ENCODE measurements at places on chromosomes 3 and 15.

DNA sequence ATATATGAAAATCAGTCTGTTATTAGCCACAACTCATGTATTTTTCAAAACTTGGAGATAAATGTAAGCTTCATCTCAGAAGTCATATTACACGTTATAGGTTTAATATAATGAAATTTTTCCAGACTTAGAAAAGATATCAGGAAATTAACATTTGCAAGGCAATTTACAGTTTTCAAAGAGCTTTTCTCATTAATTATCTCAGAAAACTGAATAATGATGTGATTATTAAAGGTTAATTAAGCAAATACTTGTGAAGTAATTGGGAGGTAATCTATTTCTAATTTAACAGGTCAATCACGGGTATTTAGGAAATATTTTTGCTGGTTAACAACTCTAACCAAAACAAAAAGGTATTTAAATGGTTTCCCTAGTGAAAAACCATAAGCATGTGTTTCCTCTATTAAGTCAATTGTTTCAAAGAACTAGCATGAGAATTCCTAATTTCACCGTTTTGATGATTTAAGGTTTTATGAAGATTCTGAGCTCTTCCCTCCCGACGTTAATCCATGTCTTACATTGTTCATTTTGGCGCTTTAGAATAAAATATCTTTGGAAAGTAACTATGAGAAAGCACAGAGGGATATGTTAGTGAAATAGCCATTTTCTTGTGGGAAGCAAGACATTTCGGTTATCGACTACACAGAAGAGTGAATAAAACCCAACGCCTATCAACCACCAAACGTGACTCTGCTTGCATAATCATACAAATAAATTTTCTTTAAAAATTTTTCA, 1.5 kb upstream of the NEO1 start:
- H3K27ac ChIP-seq, result no peak overlapping the region
- H3K36me3 ChIP-seq, result no peaks in the 10 kb centered on the region
- no peak for DNase-seq
- H3K4me3 ChIP-seq, result peak overlapping the region; percentile 90
- peaks cover 35% of the 10 kb centered on the region for H3K4me1 ChIP-seq
- H3K27me3 ChIP-seq, result no peaks in the 10 kb centered on the region

DNA sequence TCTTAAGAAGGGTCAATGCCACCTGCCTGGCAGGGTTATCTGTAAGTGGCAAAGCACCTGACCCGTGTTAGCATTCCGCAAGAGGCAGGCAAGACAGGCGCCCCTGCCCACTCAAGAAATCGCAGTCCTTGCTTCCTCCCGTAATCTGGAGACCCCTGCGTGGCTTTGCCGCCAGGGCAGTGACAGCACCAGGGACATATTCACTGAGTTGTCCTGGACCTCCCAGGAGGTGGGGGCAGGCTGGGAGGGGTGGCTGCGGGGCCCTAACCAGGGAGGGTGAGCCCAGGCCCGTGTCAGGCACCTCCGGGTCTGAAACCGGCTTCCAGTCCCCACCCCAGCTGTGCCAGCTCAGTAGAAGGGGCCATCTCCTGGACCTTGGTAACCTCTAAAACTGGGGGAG, 15.8 kb upstream of the SEC13 start:
- no peak for DNase-seq
- no peak overlapping the region for H3K4me3 ChIP-seq
- H3K27ac ChIP-seq, result no peak overlapping the region
- peaks cover 12% of the 10 kb centered on the region for H3K4me1 ChIP-seq
- no peaks in the 10 kb centered on the region for H3K36me3 ChIP-seq

- peaks cover 3% of the 10 kb centered on the region for H3K27me3 ChIP-seq
- no peaks in the 10 kb centered on the region for H3K36me3 ChIP-seq
- H3K4me1 ChIP-seq, result peaks cover 6% of the 10 kb centered on the region
- DNase-seq, result no peak
- no peak overlapping the region for H3K4me3 ChIP-seq
Measured at GRCh38 chr3:169179722-169180121, 483.8 kb downstream of the MECOM start.

- no peaks in the 10 kb centered on the region for H3K27me3 ChIP-seq
- no peaks in the 10 kb centered on the region for H3K4me1 ChIP-seq
- no peak overlapping the region for H3K27ac ChIP-seq
Measured at GRCh38 chr15:82970696-82971095, 15.3 kb upstream of the RAMAC start.

DNA sequence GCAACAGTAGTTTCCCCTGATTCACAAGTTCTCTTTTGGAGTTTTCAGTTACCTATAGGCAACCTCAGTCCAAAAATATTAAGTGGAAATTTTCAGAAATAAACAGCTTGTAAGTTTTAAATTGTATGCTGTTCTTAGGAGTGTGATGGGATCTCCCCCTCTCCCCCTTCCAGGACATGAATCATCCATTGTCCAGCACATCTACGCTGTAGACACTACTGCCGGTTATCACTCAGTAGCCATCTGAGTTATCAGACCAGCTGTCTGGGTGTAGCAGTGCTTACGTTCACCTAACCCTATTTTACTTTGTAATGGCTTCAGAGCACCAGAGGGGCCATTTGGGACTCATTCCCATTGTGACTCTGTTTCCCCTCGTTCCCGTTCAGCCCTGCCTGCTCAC, 96.7 kb upstream of the PLXNA1 start:
- no peaks in the 10 kb centered on the region for H3K36me3 ChIP-seq
- H3K4me1 ChIP-seq, result peaks cover 32% of the 10 kb centered on the region
- no peak overlapping the region for H3K4me3 ChIP-seq
- DNase-seq, result no peak

GRCh38 chr15:101217446-101217845, 34.4 kb downstream of the CHSY1 start:
- no peak for DNase-seq
- peaks cover 5% of the 10 kb centered on the region for H3K36me3 ChIP-seq
- peaks cover 45% of the 10 kb centered on the region for H3K4me1 ChIP-seq
- H3K4me3 ChIP-seq, result no peak overlapping the region

DNA sequence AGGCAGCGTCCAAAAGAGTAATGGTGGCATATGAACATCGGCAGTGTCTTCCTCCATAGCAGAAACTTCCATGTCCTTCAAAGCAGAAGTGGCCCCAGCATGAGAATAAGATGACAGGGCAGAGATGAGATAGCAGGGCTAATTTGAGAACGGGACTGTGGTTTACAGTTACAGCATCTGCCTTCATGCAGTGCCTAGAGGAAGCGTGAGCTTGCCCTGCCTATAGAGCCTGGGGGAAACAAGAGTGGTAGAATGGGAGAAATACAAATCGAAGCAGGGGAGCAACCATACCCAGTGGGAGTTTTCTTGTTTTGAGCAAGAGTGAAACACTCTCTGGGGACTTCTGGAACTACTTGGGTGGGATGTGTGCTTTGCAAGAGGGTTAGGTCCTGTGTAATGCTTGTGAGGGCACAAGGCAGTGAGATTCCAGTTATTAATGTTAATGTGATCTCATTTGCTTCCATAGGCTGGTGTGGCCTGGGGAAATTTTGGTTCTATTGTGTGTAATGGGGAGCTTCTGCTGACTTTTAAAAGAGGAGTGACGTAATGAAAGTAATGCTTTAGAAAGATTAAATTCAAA, 616.9 kb downstream of the ZIC1 start:
- H3K4me1 ChIP-seq, result no peaks in the 10 kb centered on the region
- DNase-seq, result no peak
- peaks cover 4% of the 10 kb centered on the region for H3K36me3 ChIP-seq
- H3K27ac ChIP-seq, result no peak overlapping the region

DNA sequence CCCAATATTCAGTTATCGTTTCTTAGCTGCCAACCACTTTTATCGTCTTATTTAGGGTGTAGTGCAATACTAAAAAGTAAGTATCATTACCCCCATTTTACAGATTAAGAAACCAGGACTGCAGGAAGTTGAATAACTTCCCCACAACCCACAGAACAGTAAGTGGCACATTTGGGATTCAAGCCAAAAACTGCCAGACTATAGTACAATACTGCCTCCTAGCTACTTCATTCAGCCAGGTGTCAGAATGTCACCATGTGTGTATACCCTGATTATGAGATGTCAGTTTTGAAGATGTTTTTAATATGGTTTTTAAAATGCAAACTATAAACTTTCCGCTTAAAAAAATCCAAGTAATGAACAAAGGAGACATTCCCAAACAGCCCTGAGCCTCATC, 74.2 kb upstream of the PROK2 start:
- peaks cover 11% of the 10 kb centered on the region for H3K4me1 ChIP-seq
- H3K27ac ChIP-seq, result no peak overlapping the region
- H3K27me3 ChIP-seq, result peaks cover 17% of the 10 kb centered on the region
- no peak overlapping the region for H3K4me3 ChIP-seq

DNA sequence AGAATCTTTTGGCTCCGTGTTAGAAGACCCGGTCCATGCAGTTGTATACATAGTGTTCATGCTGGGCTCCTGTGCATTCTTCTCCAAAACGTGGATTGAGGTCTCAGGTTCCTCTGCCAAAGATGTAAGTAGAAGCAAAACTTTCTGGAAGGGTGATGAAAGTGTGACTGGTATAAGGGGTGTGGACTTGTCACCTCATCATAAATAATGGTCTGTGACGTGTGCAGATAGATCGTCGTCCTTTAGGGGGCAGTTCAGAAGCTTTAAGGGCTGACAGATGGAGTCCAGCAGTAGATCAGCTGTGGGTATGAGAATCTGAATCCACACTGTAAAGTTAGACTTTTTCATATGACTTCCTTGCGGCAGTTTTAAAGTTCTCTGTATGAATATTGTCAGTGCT, 15.3 kb downstream of the SEC61A1 start:
- H3K27ac ChIP-seq, result no peak overlapping the region
- peaks cover 22% of the 10 kb centered on the region for H3K36me3 ChIP-seq
- H3K4me3 ChIP-seq, result no peak overlapping the region
- no peak for DNase-seq
- H3K27me3 ChIP-seq, result no peaks in the 10 kb centered on the region

- H3K36me3 ChIP-seq, result no peaks in the 10 kb centered on the region
- no peaks in the 10 kb centered on the region for H3K27me3 ChIP-seq
- peaks cover 14% of the 10 kb centered on the region for H3K4me1 ChIP-seq
- no peak overlapping the region for H3K4me3 ChIP-seq
- H3K27ac ChIP-seq, result no peak overlapping the region
Measured at GRCh38 chr15:77355321-77355720, 64.6 kb downstream of the PEAK1 start.

DNA sequence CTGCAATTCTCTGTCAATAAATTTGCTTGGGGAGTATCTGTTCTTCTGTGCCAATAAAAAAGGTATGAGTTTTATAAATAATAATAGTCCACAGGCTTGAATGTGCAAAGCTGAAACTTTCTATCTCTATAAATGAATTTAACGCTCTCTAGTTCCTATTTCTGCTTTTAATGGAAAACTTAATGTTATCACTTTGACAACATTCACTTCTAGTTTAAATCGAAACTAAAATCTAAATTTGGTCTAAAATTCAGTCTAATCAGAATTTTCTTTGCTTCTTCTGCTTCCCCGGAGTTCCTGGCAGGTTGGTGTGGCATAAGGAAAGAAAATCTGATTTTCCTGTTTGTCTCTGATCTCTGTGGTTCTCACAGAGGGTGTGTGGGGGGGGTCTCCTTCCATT, 450.1 kb upstream of the TBL1XR1 start:
- H3K4me1 ChIP-seq, result peaks cover 15% of the 10 kb centered on the region
- H3K36me3 ChIP-seq, result no peaks in the 10 kb centered on the region
- H3K27ac ChIP-seq, result no peak overlapping the region

DNA sequence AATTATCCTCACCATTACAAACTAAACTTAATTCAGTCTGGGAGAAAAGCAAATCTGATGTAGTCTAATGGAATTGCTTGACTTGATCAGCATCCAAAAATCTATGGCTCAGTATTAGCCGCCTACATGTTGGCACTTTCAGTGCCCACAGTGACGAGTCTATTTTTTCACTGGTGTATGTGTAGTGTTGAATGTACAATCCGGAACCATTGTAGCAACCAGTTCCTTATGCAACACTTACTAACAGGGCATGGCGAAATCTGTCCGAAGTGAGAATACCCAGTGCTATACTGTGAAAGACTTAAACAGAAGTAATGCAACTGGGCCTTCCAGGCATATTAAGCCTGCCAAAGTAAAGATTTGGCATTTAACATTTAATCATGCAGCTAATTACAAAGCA, 18.6 kb downstream of the LRRN1 start:
- no peak overlapping the region for H3K27ac ChIP-seq
- H3K4me3 ChIP-seq, result no peak overlapping the region
- H3K27me3 ChIP-seq, result no peaks in the 10 kb centered on the region
- H3K4me1 ChIP-seq, result no peaks in the 10 kb centered on the region

DNA sequence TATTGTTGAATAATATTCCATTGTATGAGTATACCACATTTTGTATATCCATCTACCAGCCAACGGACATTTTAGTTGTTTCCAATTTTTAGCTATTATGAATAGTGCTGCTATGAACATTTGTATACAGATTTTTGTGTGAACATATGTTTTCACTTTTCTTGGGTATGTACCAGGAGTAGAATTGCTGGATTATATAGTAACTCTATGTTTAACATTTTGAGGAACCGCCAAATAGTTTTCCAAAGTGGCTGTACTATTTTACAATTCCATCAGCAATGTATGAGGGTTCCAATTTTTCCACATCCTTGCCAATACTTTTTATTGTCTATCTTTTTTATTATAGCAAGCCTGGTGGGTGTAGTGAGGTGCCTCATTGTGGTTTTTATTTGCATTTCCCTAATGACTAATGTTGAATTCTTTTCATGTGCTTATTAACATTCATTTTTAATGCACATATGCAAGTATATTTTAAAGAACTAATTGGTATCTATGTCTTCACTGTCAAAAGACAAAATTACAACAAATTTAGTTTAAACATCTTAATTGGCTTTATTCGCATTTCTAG, 77.5 kb upstream of the PIAS1 start:
- H3K4me1 ChIP-seq, result no peaks in the 10 kb centered on the region
- no peaks in the 10 kb centered on the region for H3K36me3 ChIP-seq
- H3K27me3 ChIP-seq, result no peaks in the 10 kb centered on the region
- DNase-seq, result no peak
- no peak overlapping the region for H3K4me3 ChIP-seq

DNA sequence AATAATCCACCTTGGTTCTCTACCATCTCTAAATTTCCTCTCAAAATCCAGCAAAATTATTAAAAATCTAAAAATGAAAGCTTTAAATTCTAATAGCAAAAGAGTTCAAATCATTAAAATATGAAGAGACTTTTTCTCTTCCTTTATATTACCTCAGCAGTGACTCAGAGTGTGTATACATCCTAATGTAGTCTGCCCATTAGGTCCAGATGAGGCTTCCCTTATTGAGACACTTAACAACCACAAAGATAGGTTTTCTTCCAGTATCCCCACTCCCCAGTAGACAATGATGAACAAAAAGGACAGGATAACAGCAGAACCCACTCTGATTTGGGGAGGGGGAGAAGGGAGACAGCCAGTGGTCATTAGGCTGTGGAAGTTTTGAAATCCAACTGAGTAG, 61.5 kb upstream of the DCBLD2 start:
- H3K4me3 ChIP-seq, result no peak overlapping the region
- H3K27me3 ChIP-seq, result no peaks in the 10 kb centered on the region
- no peak for DNase-seq
- no peak overlapping the region for H3K27ac ChIP-seq
- no peaks in the 10 kb centered on the region for H3K4me1 ChIP-seq
- H3K36me3 ChIP-seq, result no peaks in the 10 kb centered on the region

DNA sequence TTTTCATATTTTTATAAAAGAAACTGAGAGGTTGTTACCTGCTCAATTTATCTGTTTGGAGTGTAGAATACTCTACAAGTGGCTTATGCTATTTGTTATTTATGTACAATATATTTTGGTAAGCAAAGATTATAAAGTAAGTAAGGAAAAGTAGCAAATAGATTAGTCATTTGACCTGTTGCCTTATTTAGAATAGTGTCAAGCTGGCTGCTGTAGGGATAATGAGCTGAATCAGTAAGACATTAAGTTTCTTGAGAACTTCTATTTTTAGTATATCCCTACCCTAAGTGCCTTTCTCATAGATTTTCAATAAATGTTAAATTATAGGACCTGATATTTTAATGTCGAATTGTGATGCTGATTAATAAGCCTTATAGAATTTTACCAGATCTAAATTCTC, 37.2 kb downstream of the ECT2 start:
- peaks cover 31% of the 10 kb centered on the region for H3K36me3 ChIP-seq
- H3K27ac ChIP-seq, result no peak overlapping the region
- no peak overlapping the region for H3K4me3 ChIP-seq
- no peak for DNase-seq
- no peaks in the 10 kb centered on the region for H3K27me3 ChIP-seq

All from neural crest cell (in vitro differentiated cells).